ENCODE measurements at places on chromosomes 3 and 15.
A peak's percentile ranks its signal among the peaks of the same experiment; 100 is the strongest.

- no peak for DNase-seq
These were observed 237.4 kb downstream of the TLE3 start for GRCh38 chr15:69860321-69860720.

- DNase-seq = no peak
These were observed 79.4 kb downstream of the DHX30 start for GRCh38 chr3:47882338-47882737.

DNA sequence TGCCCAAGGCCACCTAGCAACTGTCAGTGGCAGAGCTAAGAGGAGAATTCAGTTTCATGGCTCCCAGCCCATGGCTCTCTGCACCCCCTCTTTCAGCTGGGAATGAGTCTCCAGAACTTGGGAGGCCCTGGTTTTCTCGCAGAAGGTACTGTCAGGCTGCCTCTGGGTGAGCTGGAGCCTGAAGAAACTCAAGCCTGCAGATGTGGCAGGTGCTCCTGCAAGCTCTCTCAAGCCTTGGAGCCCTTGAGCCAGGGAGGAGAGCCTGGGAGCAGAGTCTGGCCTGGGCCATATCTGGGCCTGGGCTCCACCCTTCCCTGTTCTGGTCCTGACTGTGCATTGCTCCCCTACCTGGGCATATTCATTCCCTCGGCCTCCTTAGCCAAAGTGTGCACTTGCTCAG, 74.4 kb upstream of the TLE3 start:
- DNase-seq = no peak

DNA sequence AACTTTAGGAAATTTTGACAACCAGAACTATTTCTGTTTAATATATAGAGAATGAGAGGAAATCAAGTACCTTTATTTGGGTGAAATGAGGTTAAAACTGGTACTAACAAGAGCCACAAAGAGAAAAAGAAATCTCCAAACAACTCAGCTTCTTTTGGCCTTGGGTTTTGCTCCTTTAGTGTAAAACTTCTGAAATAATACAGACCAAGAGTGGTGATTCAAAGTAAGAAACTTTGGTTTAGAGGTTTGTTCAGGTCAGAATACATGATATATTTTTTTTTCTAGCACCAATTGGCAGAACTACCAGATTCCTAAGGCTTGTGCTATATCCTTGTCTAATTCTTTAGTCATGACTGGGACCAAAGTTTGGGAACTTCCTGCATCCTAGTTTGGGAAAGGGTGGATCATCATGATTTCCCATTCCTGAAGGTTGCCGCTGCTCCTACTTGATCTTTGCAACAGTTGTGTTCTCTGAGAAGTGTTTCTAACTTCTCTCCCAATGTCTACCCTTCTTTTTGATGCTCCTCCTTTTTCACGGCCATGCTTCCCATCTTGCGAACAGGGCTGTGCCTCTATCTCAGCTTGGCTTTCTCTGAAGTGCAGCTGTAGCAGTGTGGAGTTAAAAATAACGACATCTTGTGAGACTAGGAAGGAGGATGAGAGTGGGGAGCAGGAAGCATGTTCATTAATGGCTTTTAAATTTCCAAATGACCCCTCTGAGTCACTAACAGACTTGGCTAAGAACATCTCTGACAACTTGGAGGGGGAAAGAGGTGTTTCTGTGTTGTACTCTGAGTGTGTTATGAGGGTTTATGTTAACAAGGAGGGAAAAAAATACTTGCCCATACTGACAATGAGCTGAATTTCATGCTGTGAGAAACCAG, 87.7 kb downstream of the KCNAB1 start:
- DNase-seq = no peak

GRCh38 chr15:78108300-78109084, 16.1 kb downstream of the SH2D7 start:
- DNase-seq = peak; percentile 76

DNA sequence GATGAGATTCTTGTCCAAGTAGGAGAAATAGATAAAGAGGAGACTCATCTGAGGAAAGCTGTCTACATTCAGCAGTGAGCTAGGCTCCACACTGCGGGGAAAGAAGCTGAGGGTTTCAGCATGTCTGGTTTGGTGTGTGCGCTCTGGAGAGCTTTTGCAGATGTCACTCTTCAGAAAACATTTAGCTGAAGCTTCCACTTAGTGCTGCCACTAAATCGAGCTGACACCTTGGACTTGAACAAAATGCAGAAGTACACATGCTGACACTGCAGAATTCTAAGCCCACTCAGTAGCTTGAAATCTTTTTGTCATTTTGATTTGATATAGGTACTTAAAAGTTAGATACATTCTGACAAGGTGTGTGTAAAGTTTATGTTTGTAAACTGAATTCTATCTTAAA, 32.3 kb upstream of the CRTC3 start:
- no peak for DNase-seq

DNA sequence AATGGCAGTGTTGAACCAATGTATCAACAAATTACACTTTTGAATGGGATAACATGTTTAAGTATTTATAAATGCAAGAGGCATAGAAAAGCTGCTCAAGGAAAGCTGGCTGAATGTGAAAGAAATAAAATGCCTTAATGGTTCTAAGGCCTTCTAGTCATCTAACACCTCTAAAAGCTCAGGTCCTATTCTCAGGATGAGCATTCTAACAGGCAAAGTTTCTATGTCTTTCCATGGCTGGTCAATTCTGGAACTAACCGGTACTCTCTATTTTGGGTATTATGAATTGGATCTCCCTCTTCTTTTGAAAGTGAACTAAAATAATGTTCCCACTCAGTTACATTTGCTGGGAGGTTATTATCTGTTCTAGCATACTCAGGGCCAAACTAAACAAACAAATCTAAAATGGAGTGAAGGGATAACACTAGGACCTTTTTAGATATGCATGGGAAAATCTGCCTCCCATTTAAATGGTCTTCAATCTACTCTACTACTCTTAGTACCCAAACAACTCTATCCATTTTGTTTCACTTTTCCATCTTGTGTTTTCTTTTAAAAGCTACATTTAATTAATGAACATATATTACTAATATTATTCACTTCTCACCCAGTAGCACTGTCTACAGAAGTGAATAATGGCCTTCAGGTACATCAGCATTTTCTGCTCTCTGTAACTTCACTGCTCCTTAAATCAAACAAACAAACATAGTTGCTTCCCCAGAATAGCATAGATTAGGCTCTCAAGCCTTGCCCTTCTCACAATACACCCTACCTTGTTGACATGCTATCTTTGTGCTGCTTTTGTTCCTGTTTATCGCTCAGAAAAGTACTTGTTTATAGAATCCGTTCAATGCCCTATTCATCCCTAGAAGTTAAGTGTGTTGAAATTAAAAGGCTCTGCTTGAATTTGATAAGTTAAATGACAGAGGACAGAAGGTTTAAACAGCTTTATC, 46.4 kb downstream of the CBLB start:
- no peak for DNase-seq

DNA sequence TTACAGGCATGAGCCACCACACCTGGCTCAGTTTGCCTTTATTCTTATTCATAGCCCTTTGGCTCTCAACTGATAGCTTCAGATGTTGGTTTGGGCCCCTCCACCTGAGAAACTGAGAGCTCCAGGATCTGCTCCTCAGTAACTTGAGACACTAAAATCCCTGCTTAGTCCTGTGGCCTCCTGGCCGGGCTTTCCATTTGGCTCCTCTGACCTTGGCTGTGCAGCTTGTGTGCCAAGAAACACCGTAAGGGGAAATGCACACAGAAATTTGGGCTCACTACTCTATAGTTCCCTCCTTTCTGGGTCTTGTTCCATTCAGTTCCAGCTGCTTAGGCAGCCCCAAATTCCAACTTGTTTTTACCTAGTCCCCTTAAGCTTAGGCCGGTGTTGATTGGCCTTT, 24.9 kb downstream of the NIPA2 start:
- no peak for DNase-seq

DNA sequence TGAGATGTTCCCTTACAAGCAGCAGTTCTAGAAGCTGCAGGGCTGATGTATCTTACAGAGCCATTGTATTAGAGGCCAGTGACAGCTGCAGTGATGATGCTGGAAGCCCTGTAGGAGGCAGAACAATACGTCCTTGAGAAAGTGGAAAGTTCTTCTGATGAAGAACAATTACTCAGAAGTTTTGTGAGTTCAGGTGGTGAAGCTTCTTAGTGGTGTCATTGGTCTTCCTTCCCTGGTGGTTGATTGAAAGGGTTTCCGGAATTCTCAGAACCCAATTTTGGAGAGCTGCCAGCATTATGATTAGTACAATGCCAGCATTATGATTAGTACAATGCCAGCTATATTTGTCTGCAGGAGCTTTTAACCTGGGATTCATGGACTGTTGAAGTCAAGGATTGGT, 356.4 kb downstream of the MFSD1 start:
- DNase-seq = no peak

DNA sequence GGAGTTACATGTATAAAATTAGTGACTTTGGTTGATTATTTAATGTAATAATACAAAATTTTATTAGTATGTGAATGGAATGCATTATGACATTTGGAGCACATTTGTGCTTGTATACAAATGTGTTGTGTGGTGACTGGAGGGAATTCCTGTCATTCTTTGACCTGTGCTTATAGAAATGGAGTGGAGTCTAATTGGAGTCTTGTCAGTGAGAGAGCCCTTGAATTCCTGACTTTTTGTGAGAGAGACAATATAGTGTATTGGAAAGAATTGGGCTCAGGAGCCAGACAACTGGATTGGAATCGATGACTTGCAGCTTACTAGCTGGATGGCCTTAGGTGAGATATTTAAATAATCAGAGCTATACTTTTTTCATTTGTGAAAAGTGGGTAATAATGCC, 9.4 kb downstream of the TCF12 start:
- DNase-seq = no peak

DNA sequence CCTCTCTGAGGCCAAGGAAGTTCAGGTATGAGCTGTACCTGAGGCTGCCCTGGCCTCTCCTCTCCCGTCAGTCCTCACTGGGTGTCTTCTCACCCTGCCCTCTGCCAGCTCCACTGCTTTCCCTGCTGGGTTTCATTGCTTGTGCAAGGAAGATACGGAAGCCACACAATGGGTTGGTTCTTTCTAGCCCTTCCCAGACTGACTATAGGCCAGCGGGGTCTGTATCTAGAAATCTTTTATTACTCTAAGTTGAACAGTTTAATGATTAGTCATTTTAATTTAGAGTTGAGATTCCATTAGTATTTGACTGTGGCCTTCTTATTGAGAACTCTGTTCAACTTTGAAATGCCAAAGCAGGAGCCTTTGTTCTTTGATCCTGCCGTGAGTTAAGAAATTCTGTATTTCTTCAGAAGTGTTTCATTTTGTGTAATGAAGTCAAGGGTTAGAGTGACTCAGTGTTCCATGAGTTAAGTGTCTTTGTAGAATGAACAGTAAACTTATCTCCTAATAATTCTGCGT, 16.2 kb downstream of the C3orf62 start:
- no peak for DNase-seq

- no peak for DNase-seq
These were observed 18.5 kb upstream of the LIPC start for GRCh38 chr15:58413253-58413652.

- no peak for DNase-seq
These were observed 16.0 kb upstream of the ZNF710 start for GRCh38 chr15:89985111-89985510.

DNA sequence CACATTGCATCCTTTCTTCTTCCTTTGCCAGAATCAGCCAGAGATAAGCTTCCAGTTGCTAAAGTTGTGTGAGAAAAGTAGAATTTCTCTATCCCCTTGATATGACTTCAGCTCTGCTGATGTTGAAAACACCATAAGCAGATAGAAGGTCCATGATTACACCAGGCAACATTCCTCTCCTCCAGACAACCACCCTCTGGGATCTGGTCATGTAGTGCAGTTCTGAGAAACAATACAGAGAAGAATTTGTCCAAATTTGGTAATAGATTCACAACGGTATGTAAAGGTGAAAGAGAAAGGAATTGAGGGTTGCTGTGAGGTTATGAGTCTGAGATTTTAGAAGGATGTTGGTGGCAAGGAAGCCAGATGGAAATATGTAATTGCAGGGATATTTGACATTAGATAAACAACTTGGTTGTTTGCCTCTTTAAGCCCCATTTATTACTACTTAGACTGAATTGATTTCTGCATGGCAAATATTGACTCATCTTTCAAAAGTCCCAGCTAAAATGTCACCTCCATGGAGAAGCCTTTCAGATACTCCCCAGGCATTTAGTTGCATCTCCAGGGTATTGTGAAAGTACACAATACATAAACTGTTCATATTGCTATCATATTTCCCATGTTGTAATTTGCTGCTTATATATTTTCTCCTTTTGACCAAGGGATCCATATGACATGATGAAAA, 134.9 kb downstream of the GAP43 start:
- no peak for DNase-seq

GRCh38 chr3:112097378-112097777, 11.2 kb downstream of the C3orf52 start:
- DNase-seq = no peak

DNA sequence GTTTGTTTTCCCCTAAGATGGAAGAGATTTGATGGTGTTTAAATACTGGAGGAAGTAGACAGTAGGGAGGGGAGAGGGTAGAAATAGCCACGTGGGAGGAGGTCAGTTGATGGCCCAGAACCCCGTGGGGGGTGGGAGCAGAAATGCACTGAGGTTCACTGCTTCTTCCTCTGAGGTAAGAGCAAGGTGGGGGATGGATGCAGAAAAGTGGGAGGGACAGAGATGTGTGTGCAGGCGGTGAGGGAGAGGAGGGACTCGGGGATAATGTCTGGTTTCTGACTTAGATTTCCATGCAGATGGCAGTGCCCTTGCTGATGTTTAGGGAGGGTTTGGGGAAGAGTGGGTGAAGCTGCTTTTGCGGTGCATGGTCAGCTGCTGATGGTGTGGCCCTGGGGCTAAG, 102.9 kb downstream of the ARNT2 start:
- no peak for DNase-seq

- DNase-seq = no peak
These were observed 19.4 kb downstream of the ASTE1 start for GRCh38 chr3:131007256-131007655.

- no peak for DNase-seq
These were observed 282.6 kb downstream of the VPS13C start for GRCh38 chr15:61777689-61778088.
